ENCODE measurements at places on chromosomes 11 and 22.
A peak's percentile ranks its signal among the peaks of the same experiment; 100 is the strongest.

DNA sequence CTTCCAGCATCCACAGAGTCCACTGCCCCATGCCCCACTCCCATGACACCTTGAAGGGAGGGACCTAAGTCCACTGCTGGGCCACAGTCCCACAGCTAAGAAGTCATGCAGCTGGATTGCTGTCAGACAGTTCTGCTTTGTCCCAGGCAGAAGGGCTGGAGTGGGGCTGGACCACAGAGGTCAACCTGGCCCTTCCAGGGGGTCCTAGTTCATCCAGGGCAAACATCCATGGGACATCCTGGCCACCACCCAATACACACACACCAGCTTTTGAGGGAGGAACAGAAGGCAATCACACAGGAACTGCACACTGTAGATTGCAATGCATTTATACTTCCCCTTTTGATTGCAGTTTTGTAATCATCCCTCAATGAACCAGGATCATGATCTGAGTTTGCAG is 11.3 kb upstream of the APOL4 start:
- DNase-seq = no peak

DNA sequence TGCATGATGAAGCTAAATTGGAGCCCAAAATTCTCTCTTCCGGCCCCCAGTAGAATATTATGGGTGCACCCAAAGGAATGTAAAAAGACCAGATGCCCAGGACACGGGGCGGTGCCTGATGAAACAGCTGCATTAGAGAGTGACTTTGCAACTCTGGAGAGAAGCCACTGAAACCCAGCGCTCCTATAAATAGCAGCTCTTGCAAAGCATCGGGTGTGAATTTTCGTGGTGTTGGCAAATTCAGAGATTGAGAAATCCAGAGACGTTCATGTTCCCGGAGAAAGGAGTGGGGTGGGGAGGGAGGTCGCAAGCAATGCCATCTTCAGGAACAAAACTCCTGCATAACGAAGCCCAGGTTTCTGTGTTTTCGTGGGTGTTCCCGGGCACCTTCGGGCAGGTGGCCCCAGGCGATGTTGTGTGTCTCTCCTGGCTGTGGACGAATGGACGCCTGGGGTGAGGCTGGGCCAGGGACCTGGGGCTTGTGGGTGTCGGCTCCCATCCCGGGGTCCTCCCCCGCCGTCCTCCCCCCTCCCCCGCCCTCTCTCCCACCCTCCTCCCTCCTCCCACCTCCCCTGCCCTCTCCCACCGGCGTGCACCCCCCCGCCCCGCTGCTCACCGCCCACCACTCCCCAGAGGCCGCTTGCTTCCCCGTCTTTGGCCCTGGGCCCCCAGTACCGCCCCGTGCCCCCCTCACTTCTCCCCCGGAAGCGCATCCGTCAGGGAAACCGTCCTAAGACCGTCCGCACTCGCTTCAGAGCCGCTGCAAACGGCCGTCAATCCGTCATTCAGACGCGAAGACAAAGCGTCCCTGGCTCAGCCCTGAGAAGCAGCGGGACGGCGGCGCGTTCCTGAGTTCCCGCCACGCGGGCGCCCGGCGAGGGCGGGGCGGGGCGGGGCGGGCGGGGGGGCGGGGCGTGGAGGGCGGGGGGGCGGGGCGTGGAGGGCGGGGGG is 26.7 kb upstream of the TOLLIP start:
- DNase-seq = peak; percentile 7

- DNase-seq = no peak
These were observed at the start of gene PTS for GRCh38 chr11:112226062-112226830. TSS of gene PTS (plus strand) at chr11:112226428. CDS start at chr11:112226444, 16 bp downstream.

GRCh38 chr11:48094643-48095339 is 114.4 kb downstream of the PTPRJ start:
- DNase-seq = no peak

- DNase-seq = no peak
These were observed 30.6 kb downstream of the KIRREL3 start for GRCh38 chr11:126969865-126970479.

Measured in LNCaP clone FGC (cell line).